Stimulated activated CD8-positive, alpha-beta memory T cell treated with anti-CD3 and anti-CD28 coated beads, Interleukin-7, amount 100 ng/mL, for 24 hours (primary cell): ENCODE measurements at places on chromosomes 7 and 10.

- no peak for DNase-seq
These were observed 636.8 kb downstream of the ETV1 start for GRCh38 chr7:13352677-13353076.

DNA sequence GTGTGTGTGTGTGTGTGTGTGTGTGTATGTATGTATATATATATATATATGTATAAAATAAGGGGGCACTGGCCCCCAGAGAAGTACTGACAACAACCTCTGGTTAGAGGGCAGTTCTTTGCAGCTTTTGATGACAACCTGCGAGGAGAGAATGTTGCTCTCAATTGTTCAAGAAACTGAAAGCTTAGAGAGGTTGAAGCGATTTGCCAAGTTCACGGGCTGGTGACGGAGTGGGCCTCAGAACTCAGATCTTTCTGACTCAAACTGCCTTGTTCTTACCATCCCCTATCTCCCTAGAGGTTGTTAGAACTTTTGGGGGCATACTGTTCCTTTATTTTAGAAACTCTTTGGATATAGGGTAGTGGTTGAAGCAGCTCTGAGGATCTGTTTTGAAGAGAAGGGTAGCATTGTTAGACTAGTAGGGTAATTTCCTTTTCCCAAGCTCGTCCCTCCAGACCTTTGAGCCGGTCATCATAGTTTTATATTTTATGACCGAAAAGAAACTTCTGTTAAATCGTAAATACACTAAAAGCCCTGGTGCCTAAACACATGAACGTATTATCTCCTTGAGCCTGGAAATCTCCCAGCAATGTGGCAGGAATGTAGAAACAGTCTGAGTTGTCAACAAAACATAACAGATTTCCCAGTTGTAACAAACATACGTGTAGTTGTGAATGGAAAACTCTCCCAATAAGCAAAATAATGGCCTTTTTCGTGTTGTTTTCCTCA, 541.7 kb upstream of the GALNT17 start:
- no peak for DNase-seq

GRCh38 chr7:41481353-41481752, 221.5 kb downstream of the INHBA start:
- no peak for DNase-seq

DNA sequence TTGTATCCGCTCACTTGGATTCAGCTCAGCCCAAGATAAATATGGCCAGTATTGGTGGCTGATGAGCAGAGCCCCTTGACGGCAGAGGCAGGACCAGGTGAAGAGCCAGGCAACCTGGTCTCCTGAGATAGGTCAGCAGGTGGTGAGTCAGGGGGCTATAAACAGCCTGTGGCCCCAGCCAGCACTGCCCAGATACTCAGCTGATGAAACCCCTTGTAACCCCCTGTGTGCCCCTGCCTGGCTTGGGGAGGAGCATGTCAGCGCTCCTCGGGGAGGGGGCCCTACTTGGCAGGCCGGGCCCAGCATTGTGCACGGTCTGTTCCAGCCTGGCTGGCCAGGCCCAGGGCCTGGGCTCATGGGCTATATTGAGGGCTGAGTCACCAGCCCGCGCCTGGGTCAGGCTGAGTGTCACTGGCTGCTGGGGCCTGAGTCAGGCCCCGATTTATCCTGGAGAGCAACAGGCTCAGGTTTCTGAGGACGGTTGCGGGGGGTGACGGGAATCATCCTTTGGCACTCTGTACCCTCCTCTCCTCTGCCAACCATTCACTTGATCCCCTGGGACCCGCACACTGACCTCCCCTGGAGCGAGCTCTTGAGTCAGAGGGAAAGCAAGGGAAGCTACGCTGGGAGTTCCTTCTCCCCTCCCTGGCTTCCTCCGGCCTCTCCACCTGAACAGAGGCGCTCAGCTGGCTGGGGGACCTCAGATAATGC, 2.8 kb upstream of the FLNC start:
- DNase-seq = no peak

- DNase-seq = no peak
These were observed 13.3 kb downstream of the SCRN1 start for GRCh38 chr7:29976266-29976665.

GRCh38 chr7:104048055-104048454, 58.6 kb upstream of the RELN start:
- no peak for DNase-seq

GRCh38 chr7:37119296-37119860, 329.3 kb downstream of the ELMO1 start:
- no peak for DNase-seq

- no peak for DNase-seq
These were observed 61.0 kb upstream of the SFMBT2 start for GRCh38 chr10:7471720-7472367.

GRCh38 chr10:117364110-117364960, 10.9 kb downstream of the PDZD8 start:
- DNase-seq = no peak

- DNase-seq = no peak
These were observed 6.5 kb upstream of the ERLIN1 start for GRCh38 chr10:100192350-100192749.

DNA sequence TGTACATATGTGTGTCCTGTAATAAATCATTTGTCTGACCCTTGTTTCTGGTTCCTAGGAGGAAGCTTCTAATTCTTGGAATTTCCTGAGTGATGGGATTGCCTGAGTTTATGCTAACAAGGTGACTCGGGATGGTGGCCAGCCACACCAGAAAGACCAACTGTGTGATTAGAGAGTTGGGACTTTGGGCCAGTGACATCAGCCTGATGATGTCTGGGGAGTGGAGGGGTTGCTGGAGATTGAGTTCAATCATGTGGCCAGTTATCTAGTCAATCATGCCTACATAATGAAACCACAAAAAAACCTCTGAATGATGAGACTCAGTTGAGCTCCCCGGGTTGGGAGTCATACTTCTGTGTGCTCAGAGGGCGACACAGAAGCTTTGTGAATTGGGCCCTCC, 23.5 kb upstream of the CARD11 start:
- DNase-seq = no peak
